Esophagus squamous epithelium (tissue), 5 donors: ENCODE measurements at places on chromosomes 2 and 18.

DNA sequence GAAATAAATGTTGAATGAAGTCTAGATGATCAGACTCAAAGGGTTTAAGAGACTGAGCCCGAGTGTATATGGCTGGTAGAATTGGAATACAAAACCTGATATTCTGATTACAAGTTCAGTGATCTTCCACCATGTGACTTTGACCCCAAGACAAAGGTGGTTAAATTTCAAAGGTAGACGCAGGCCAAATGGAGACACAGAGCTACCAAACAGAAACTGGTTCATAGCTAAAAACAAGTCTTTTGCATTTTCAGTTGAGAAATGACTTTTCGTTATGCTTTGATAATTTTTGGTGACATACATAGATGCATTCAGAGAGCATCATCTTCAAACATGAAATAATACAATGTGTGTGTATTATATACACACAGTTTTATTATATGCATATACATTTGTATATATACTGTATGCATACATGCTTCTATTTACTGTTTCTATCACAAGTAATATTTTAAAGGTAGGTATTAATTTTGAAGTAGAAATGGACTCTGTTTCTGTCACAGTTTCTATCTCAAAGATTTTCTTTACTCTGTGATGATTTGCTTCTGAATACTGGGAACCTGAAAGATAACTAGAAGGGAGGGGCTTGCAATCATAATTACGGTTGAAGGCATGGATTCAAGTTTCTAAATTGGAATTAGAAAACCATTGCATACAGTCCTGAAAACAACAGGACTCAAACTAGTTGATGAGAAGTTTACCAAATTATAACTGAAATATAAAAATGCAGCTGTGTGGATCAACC, 142.3 kb downstream of the ABCA12 start:
- DNase-seq: no peak

DNA sequence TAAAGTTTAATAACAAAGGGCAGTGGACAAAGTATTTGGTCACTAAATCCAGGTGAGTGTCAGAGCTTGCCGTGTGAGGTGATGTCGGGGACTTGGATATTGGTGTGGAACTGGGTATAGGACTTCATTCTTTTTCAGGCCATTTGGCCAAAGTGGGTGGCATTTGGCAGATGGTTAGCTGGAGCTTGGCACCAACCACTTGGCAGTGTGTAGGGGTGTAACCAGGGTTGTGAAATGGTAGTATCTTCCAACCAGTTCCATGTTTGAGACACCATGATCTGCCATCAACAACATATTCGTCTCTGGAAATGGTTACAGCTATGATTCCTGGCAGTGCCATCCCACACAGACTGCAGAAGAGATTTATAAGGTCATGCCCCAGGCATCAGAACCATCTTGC, 113.9 kb downstream of the CCDC85A start:
- no peak for DNase-seq

GRCh38 chr2:237446338-237446665, 32.3 kb upstream of the COL6A3 start:
- no peak for DNase-seq

DNA sequence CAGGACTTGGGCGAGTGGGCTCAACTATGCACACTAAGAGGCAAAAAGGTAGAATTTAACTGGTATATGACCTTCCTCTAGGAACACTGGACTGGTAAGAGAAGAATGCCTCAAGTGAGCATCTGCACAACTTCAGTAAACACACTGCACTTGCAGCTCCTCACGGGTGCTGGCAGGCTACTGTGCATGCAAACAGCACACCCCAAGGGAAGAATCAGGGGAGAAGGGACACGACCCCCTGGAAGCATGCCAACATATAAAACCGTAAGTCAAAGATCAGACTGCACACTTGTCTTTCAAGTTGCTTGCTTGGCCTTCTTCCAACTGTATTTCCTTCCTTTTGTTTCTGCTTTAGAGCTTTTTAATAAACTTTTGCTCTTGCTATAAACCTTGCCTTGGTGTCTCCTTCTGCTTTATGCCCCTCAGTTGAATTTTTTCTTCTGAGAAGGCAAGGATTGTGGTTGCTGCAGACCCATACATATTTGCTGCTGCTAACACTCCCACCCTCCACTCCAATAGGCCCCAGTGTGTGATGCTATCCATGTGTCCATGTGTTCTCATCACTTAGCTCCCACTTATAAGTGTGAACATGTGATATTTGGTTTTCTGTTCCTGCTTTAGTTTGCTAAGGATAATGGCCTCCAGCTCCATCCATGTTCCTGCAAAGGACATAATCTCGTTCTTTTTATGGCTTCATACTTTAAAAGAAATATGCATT, 263.7 kb upstream of the SPOPL start:
- DNase-seq: no peak

DNA sequence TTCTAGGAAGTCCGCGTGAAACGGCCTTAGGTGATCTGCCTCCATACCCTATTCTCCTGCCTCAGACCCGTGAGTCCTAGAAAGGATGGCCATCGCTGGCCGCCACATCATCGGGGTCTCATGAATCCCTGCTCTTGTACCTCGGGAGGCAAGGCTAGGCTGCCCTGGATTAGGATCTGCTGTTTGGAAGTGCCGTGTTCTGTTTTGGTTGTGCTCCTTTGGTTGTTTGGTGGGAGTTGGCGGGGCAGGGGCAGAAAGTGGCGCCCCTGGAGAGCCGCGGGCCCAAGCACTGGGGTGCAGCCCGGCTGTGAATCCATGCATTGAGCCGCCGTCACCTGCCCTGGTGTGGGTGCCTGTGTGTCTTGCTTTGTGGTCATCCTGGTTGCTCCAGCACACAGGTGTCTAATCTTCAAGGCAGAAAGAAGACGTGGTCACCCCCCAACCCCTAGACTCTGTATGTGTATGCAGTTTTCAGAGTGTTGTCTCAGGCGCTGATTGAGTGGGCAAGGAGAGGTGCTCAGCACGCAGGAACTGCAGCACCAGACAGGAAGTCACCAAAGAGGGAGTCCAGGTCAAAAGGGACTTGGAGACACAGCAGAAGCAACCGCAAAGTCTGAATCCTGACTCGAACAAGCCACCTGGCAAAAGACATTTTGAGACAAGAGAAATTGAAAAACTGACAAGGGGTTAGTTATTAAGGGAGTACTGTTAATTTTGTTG, 80.0 kb upstream of the LDLRAD4 start:
- DNase-seq: no peak
